ENCODE measurements at places on chromosomes 1 and 21.

GRCh38 chr1:212640223-212640878 lies 31.8 kb downstream of the ATF3 start:
- DNase-seq = no peak

GRCh38 chr1:97999320-97999719 lies 78.5 kb upstream of the DPYD start:
- no peak for DNase-seq

- DNase-seq = no peak
Measured at GRCh38 chr1:22250724-22251123, 107.8 kb upstream of the WNT4 start.

GRCh38 chr1:52096216-52096615 lies 40.1 kb downstream of the BTF3L4 start:
- no peak for DNase-seq

DNA sequence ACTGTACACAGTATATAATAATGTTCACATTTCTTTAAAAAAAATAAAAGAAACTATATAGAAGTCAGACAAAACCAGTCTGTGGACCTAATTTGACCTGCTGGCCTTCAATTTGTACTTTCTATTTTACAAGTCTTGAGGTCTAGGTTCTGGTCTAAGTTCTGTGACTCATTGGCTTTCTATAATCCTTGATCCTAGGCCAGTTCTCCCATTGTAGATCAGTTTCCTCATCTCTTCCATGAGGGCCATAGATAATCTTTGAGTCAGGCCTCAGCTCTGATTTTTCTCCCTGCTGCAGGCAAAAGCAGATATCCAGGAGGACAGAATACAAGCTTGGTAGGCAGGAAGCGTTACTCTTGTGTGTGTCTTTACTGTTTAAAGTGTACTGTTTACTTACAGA lies 603.7 kb upstream of the CAMK1G start:
- no peak for DNase-seq

DNA sequence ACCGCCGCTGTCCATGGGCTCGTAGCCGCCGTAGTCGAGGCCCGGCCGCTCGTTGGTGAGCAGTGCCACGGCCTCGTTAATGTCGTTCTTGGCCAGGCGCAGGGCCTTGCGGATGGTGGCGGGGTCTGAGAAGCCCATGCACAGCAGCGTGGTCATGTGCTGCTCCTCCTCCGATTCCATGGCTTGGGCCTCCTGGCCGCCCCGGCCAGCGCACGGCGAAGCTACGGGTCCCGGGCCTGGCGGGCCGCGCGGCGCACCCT lies 300 bp downstream of the USP24 start:
- DNase-seq = no peak

DNA sequence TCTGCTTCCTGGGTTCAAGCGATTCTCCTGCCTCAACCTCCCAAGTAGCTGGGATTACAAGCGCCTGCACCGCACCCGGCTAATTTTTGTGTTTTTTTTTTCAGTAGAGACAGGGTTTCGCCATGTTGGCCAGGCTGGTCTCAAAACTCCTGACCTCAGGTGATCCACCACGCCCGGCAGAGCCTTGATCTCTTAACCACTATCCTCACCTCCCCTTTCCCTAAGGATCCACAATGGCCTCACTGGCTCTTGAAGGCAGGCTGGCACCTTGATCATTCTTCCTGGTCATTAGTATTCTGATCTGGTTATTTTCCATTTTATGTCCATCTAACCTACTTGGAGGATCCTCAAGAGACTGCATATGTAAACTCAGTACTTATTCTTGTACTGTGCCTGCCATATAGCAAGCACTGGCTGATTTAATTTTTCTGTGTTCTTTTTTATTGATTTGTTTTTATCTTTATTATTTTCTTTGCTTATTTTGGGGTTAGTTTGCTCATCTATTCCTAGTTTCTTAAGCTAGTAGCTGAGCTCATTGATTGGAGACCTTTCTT lies 6.3 kb downstream of the RCC1 start:
- DNase-seq = peak; percentile 13

DNA sequence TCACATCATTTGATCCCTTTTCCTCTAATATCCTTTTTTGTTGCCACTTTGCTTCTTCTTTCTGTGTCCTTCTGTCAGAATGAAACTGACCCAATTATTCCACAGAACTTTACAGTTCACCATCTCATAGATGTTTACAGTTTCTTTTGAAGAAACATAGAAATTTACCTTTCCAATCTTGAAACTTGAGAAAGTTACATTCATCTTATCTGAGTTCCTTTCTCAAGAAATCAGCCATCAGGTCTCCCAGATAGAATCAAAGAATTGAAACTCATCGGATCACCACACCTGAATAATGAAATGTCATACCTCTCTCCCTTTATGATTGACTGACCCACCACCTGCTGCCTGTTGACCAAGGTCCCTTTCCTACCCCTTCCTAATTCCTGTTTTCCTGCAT lies 23.7 kb downstream of the CBR1 start:
- DNase-seq = no peak

DNA sequence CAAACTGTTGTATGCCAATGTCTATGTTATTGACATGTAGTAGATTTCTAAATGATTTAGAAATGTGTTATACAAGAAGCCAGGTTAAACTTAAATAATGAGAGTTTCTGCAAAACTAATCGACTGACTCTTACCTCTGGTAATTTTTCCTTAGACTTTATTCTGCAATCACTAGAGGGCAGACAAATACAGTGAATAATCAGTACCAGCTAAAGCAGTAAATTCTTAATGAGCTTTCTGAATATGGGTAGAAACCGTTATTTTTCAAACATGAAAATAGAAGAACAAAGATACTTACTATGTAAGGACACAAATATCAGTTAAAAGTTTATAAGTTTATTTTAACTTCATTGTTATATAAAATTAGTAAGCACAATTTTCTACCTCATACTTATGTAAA lies 97.9 kb upstream of the RGS1 start:
- DNase-seq = no peak

All from activated naive CD4-positive, alpha-beta T cell treated with Interleukin-2 at 50 U/mL for 16 hours (primary cell).